ENCODE measurements at places on chromosomes 7 and 10.

DNA sequence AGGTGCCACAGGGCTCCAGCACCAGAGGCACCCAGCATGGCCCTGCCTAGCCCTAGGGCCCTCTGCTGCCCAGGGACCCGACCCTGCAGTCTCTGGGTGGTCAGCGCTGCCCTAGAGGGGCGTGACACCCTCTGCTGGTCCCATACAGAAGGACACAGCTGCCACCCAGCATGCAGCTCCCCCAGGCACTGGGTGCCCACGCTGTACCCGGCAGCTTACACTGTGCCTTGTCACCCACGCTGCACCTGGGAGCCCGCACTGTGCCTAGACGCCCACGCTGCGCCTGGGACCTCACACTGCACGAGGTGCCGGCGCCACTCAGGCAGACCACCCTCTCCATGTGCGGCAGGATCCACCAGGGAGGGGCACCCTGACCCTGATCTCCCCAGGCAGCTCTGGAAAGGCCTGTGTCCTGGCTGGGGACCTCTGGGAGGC is 55.2 kb downstream of the PWWP2B start:
- no peak for DNase-seq

GRCh38 chr10:60820093-60820754 is 41.9 kb downstream of the CDK1 start:
- DNase-seq: no peak

- DNase-seq: no peak
Measured at GRCh38 chr10:79269969-79270368, 77.3 kb upstream of the PPIF start.

GRCh38 chr7:102872460-102872859 is 40.3 kb upstream of the LRRC17 start:
- no peak for DNase-seq

GRCh38 chr7:102897856-102898531 is 14.8 kb upstream of the LRRC17 start:
- DNase-seq: no peak

GRCh38 chr10:20596065-20596755 is 300.9 kb downstream of the NEBL start:
- DNase-seq: no peak

DNA sequence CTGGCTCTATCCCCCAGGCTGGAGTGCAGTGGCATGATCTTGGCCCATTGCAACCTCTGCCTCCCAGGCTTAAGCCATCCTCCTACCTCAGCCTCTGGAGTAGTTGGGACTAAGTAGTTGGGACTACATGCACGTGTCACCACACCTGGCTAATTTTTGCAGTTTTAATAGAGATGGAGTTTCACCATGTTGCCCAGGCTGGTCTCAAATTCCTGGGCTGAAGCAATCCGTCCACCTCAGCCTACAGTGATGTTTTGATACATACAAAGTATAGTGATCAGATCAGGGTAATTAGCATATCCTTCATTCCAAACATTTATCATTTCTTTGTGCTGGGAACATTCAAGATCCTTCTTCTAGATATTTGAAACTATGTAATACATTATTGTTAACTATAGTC is 22.5 kb upstream of the TNKS2 start:
- no peak for DNase-seq
